ENCODE measurements at places on chromosomes 4 and X.

DNA sequence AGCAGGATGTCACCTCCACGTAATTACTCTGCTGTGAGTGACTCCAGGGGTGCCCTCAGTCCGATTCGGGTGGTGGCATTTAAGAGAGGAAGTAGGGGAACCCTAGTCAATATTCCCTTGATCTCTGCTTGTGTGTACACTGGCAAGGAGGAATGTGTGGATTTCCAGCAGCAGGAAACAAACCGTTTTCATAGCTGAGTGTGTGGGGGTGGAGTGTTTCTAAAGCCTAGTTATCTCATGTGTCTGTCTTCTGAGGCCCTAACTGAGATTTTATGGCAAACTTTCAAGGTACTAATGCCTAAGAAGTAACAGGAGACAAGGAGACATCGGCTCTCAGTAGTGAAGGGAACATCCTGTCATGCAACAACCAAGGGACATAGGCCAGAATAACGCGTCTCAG, 6.6 kb upstream of the CLDN24 start:
- DNase-seq, result no peak

DNA sequence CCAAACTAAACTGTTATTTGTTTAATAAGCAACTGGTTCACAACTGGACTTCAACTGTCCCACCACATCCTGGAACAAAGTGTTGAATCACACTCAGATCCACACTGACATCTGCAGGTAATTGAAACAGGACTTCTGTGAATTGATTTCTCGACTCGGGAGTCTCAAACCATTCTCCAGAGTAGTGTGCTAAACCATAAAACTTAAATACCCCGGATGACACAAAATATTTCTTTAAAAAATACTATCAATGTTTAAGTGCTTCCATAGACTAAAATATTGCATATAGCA, 95.4 kb upstream of the PLAC1 start:
- no peak for DNase-seq

DNA sequence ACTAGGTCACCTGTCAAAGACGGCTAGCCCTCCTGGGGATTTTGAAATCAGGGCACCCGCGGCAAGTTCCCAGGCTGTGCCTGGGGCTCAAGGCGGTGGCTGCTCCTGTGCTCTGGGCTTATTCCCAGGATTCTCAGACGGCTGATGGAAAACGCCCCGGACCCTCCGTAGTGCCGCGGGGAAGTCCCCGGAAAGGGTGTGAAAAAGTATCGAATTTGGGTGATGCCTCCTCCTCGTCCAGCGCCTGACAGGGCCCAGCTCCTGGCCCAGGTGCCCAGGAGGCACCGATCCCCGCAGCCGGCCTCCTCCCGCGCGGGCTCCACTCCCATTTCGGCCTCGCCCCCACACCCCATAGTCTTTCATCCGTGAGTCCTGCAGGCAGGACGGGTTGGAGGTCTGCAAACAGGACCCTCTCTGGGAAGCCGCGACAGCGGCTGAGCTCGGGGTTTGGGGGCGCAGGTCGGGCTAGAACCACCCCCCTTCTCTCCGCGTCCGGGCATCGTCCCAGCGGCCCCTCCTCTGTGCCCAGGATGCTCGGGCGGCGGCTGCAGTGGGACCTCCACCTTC, 1.1 kb upstream of the NSG1 start:
- DNase-seq, result no peak

- DNase-seq, result no peak
Measured at GRCh38 chr4:177960566-177960965, 518.3 kb upstream of the AGA start.

GRCh38 chr4:147732518-147733235, 789 bp downstream of the ARHGAP10 start:
- peak; percentile 40 for DNase-seq

DNA sequence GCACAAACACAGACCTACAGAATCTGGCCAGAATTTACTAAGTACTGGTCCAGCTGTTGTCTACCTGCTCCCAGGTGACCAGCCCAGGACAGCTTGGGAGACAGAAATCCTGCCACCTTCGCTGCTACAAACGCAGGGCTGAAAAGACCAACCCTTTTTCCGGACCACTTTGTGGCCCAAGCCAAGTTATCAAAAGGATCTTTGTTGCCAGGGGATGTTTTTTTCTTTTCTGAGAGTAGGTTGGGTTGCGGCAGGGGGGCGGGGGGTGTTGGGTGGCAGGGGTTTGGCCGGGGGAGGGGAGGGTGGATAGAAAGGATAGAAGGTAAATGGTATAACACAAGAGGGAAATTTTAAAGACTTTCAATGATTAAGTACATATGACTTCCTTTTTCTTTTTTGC, 63.4 kb downstream of the STOX2 start:
- DNase-seq, result no peak

- DNase-seq, result no peak
Measured at GRCh38 chr4:53026233-53026632, 164.1 kb downstream of the RASL11B start.

- DNase-seq, result no peak
Measured at GRCh38 chr4:30605616-30606190, 114.5 kb upstream of the PCDH7 start.

All from right lobe of liver (tissue), 6 donors.